ENCODE measurements at places on chromosomes 7 and 10. TPM values are rescaled to one million over a fixed set of nuclear protein-coding genes. Genes with fewer than 3 reads are reported as not detected.

DNA sequence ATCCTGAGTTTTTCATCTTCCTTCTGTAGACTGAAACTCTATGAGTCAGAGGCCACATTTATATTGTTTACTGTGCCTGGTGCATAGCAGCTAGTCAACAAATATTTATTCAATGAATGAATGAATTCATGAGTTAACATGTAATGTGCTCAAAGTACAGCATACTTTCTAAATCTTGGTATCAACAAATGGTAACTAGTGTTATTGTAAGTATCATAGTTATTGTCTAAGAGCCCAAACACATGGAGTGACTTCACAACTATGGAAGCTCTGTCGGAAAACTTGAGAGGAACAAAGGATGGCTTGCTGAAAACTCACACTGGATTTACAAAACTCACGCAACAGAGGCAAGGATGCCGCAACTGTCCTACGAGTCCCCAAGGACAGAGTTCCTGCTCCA, 35.9 kb downstream of the DENND2A start:
- no peak for DNase-seq

DNA sequence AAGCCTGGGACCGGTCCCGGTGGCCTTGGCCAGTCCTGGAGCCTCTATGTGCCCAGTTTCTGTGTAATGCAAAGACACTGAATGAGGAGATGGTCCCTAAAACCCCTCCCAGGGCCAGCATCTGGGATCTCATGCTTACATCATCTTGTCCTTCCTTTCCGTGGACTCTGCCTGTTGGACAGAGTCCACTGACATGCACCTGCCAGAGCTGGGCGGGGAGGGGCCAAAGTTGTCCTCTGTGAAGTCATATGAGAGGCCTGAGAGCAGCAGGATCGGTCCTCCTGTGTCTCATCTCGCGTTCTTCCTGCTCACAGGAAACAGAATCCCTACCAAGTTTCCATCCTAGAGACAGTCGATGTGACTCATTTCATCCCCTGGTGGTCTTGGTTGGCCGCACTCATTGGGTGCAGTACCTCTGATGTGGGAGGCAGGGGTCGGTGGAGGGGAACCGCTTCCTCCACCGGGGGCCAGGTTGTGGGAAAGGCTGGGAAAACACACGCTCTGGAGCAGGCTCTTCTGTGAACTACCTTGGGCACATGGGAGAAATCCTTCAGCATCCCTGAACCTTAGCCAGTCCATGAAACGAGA, 389.6 kb upstream of the PODXL start:
- DNase-seq, result no peak

DNA sequence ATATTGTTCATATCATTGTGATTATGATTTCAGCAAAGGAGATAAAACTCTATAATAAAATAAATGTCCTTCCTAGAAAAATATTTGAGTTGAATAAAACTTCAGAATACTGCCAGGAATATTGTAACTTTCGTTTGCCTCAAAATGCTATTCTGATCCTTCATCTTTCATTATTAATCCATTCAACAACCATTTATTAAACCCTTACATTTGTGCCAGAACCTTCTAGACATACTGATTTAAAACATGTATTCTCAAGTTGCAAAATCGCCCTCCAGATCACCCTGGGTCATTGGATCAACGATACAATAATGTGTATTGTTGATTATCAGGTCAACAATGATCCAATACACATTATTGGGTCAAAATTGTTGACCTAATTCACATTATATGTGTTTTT, 759.8 kb downstream of the CNTNAP2 start:
- peak; percentile 11 for DNase-seq

GRCh38 chr10:86646532-86646931, 7.8 kb upstream of the OPN4 start:
- DNase-seq, result no peak

Gene ANKRD61
- 0.57 TPM for polyA plus RNA-seq

Data from muscle of arm (tissue), 14 donors.